ENCODE measurements at places on chromosomes 13 and 19.

GRCh38 chr13:71964491-71965100, 97.6 kb upstream of the DACH1 start:
- no peak for DNase-seq

DNA sequence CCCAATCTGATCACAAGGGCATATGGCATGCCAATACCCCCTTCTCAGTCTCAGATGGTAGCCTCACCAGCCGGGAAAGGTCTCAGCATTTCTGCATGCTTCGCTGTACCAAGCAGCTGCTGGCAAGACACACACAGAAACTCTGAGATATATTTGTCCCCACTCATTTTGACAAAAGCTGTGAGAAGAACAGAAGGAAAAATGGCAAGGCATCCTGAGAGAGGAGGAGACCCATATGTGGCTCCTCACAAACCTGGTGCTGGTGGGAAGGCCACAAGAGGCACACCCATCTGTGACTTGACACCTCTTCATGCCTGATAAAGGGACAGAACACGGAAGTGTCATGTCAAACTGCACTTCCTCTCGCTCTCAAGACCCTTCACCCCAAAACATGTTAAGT, 36.7 kb upstream of the DOCK9 start:
- no peak for DNase-seq

DNA sequence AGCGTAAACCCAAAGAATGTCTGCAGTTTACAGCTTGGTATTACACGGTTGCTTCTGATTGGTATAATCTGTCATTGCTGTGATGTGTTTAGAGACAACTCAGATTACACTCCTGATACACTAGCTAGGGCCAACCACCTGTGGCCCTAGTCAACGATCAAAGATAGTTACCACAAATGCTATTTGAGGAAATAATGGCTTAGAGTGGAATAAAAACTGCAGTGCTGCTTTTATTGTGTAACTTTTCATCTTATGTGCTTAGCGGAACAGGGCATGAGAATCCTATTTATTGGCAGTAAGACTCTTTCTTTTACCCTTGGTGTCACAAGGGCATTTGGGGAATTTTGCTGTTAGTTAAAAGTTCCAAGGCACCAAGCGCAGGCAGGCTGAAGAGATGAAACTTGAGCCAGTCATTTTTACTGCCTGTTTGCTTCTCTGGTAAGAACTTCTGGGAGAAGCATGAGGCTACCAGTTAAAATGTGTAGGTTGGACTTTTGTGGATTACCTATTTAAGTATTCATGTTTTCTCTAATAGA, 363.3 kb downstream of the KCNRG start:
- DNase-seq: no peak

DNA sequence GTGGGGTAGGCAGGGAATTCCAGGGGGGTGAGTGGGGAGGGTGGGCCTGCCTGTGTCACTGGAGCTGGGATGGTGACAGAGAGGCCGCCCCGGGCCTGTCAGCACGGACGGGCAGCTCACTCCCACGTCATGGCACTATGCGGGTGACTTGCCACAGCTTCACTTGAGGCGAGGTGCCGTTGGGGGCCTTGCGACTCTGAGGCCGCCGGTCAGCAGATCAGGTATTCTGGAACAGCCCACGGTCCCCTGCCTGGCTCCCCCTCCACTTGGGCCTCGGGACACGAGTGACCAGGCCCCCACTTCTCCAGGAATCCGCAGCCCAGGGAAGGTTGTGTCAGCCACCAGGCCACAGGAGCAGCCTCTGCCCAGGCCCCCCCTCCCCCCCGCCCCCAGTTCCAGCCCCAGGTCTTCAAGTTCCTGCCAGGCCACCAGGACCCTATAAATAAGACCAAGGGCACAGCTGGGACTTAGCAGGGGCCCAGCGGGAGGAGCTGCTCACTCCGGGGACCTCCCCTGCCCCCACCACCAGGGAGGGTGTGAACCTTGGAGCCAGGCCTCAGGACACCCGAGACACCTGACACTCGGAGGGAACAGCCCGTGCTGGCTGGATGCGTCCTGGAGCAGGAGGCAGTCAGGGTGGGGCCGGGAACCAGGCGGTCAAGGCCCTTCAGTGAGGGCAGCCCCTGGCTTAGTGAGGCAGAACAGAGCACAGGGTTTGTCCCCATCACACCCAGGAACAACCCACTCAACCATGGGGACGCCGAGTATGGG, 2.7 kb upstream of the MIDN start:
- no peak for DNase-seq

Measured in KG1 (cell line).